GM12865 (cell line): ENCODE measurements at places on chromosomes 4 and X.

GRCh38 chrX:115023811-115024210, 6.4 kb upstream of the IL13RA2 start:
- DNase-seq: no peak

GRCh38 chrX:22559506-22559905, 286.8 kb downstream of the CBLL2 start:
- DNase-seq: no peak

GRCh38 chrX:32842053-32842452, 369.3 kb downstream of the DMD start:
- no peak for DNase-seq

- no peak for DNase-seq
Measured at GRCh38 chr4:10530137-10530786, 73.0 kb upstream of the ZNF518B start.

- DNase-seq: peak; percentile 30
Measured at GRCh38 chrX:155148724-155149537, 67.3 kb upstream of the VBP1 start.

GRCh38 chr4:107255114-107255513, 219.0 kb upstream of the DKK2 start:
- DNase-seq: no peak

- DNase-seq: no peak
Measured at GRCh38 chr4:20086799-20087521, 164.7 kb upstream of the SLIT2 start.

GRCh38 chr4:92433272-92433758, 129.5 kb downstream of the GRID2 start:
- DNase-seq: no peak

- no peak for DNase-seq
Measured at GRCh38 chr4:39637221-39637585, 1.5 kb downstream of the SMIM14 start.

DNA sequence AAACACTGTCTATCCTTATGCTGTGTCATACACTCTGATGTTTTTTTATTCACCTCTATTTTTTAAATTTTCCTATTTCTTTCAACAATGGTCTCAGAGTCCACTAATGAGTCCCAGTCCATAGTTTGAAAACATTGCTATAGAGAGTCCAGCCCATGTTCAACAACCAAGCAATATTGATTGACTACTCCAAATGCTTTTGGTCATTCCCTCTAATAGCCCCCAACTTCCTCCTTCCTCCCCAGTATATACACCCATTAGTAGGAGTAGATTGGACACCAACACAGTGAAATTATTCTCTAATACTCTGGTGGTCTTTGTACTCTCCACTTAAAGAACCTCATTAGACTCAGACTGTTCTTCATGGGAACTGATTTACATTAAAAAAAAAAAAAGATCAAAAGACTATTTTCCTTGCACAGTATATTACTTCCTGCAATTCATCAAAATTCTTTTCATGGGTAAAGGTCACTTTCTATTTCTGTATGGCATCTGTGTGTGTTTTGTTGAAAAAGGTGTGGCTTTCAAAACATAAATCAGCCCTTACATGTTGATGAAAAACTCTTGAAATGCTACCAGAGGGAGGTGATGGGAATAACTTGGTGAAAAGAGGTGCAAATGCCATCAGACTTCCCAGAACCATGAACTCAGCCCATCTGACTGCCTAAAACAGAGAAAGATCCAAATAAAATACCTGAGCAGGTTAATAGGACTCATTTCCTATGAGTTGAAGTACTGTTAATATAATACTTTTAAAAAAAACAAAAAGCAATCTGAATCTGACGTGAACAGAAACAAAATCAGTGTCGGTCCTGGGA, 250.3 kb upstream of the KLF3 start:
- no peak for DNase-seq

- DNase-seq: peak; percentile 55
Measured at GRCh38 chrX:57821703-57822387, 88.4 kb downstream of the ZXDA start.

DNA sequence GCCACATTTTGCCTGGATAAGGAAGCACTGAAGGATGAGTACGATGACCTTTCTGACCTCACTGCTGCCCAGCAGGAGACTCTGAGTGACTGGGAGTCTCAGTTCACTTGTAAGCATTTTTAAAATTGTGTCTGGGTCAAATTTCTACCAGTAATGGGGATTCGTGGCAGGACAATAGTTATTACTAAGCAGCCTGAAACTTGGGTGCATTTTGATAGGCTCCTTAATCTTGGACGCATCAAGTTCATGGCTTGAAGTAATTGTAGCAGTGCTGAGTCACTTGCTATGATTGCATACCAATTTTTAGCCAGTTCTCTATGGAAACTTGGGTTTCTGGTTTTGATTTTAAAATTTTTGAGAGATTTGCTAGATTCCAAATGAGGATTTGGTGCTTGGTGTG, 4.3 kb downstream of the PGRMC1 start:
- DNase-seq: no peak

DNA sequence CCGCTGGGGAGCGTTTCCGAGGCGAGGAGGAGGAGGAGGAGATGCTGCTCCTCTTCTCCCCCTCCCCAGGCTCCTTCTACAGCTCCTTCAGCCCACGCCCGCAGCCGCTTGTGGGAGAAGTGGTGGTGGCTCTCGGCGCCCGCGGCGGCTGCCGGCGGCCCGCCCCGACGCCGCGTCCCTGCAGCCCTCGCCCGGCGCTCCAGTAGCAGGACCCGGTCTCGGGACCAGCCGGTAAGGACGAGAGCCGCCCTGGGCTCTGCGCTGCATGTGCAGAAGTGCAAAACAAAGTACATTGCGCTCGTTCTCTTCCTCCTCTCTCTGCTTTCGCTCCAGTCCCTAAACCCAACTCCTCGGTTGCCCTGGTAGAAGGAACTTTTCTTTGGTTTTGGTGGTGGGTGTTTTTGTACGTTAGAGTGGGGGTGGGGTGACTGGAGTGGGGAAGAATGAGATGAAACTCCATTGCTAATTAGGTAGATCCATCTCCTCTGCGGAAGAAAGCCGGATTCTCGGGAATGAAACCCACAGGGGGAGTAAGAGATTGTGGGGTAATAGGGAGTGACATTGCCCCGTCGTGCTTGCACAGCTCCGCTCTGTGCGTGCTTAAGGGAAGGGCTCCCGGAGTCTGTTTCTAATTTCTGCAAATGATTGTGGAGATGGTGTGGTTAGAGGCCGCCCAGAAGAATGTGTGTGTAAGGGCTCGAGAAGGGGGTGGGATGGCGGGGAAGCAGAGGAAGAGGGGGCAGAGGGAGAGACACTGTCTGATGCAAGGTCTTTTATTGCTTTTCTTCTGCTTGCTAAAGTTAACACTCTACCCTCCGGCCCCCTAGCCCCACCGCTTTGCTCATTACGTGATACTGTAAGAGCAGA, 677 bp downstream of the PTPN13 start:
- peak; percentile 66 for DNase-seq

DNA sequence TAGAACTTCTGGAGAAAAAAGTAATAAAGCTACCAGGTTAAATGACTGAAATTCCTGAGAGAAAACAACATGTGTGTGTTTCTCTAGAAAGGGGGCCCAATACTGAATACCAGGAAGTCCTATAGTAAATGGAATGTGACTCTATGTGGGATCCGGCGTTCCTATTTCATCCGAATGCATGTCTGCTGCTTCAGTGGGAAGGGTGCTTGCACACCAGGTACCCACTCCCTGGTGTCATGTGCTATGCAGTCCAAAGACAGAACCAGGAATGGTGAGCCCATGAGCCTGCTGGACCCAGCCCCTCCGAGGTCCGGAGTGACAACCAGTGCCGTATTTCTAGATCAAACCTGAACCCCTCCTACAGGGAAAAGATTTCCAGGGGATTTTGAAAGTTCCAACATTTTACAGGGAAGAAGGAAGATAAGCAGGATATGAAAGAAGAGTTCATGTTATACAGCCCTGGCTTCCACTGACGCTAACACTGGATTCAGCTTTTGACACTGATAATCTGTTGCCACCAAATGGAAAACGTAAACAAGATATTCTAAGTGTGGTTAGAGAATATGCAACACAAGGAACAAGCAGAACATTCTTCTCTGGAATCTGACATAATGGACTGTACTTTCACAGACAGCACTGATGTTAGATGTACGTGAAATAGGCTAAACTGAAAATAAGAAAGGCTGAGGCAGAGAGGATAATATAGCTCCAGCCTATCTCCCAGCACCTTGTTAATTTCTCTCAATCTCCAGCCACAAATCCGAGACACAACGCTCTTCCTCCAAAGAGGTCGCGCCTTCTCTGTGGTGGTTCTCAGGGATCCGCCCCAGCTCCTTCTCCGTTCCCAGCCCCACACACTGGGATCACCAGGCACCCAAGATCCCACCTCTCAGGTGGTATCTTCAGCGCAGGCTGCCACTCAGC, 725 bp upstream of the CXCL1 start:
- DNase-seq: no peak

GRCh38 chr4:150447356-150447755, 134.6 kb upstream of the MAB21L2 start:
- DNase-seq: no peak

DNA sequence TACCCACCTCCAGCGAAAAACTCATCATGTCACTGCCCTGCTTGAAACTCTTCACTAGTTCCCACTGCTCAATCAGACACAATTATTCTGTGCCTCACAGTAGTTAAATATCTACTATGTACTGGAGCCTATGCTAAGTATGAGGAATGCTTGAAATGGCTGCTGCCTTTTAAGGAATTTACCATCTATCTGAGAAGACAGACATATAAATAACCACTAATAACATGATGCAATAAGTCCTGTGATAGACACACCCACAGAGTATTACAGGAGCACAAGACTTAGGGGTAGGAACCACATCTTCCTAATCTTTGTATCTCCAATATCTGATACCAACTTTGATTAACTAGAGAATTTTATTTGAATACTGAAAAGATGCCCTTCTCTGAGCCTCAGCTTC, 21.1 kb downstream of the SLC25A53 start:
- DNase-seq: no peak

DNA sequence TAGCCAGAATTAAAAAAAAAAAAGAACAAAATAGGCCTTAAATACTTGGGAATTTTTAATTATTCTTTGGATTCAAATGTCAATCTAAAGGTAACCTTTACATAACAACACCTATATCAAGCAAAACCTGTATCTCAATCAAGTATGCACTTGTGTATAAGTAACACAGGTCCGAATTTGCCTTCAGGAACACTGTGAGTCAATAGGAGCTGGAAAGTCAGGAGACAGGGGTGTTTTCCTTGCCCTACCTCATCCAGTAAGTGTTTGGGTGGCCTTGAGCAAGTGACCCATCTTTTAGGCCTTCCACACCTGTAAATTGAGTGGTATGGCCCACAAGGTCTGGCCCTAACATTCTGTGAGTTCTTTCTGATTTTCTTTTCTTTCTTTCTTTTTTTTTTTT, 40.8 kb upstream of the VEGFD start:
- DNase-seq: no peak

DNA sequence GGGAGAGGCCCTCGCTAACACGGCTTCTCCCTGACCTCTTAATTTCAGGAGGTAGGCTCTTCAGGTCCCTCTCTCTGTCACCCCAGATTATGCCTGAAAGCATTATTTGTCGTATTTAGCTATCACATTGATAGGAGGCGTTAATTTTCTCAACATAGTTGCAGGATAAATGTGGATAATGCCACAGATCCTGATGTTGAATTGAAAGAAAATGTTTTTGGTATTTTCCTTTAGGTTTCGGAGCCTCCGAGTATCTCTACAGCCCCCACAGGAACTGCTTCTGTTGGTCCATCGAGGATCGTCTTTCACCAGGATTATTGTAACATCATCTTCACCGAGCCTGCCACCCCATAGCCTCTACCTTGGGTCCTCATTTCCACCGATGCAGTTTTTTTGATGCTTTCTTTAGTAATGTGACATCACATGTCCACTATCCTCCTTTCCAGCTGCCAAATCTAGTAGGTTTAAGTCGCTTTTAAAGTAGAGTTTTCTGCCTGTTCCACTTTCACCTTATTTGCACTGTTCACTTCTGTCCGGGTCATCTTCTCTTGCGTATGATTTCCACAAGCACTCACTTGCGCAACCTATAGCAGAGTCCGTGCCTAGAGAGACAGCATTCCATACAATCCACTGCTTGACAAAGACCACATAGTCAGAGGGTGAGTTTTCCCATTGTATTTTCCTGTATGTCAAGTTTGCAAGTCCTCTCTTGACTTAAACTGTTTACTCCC, 665 bp downstream of the TIGD2 start:
- no peak for DNase-seq

DNA sequence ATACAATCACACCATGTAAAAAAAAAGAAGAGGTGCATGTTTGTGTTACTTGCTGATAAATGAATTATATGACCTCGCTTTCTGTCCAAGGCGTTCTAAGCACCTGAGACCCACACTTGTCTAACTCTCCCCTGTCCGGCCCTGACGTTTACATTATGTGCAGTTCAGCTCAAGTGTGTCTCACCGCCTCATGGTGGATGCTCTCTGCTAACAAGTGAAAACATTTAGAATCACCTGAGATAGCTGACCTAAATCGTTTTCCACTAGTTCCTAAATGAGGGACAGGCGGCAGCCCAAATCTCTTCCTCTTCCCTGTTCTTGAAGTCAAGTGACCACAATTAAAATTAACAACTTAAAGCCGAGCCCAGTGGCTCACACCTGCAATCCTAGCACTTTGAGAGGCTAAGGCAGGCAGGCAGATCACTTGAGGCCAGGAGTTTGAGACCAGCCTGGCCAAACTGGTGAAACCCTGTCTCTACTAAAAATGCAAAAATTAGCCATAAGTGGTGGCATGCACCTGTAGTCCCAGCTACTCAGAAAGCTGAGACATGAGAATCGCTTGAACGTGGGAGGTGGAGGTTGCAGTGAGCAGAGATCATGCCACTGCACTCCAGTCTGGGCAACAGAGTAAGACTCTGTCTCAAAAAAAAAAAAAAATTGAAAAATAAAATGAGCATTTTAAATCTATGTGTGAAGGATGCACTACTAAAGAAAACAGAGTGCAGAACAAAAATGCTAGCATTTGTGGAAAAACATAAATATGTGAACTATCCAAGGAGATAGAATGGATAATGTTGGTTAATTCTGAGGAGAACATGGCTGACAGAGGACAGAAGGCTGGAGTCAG, 3.9 kb upstream of the TIFA start:
- peak; percentile 66 for DNase-seq

- DNase-seq: no peak
Measured at GRCh38 chr4:140222171-140222570, 68.2 kb upstream of the MAML3 start.

DNA sequence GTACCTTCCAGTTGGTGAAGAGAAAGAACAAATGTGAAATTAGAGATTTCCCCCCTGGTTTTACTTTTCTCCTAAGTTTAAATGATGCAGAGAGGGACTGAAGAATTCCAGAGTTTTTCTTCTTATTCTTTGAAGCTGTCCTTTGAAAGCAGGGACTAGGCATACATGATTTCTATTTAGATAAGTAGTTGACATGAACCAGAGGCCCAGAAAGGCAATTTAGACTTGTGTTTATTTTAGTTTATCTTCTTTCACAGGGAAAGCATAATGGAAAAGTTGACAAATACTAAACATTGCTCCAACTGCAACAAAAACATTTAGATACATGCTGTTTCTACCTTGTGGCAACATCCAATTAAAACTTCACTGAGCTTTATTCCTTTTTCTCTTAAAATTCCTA, 32.0 kb downstream of the PTPN13 start:
- DNase-seq: no peak

GRCh38 chr4:21858971-21859370, 89.6 kb downstream of the KCNIP4 start:
- DNase-seq: no peak

GRCh38 chr4:57131849-57132742, 21.9 kb upstream of the IGFBP7 start:
- no peak for DNase-seq
